Stimulated activated CD4-positive, alpha-beta T cell treated with anti-CD3 and anti-CD28 coated beads, Interleukin-4, amount 100 ng/mL, for 4 hours (primary cell): ENCODE measurements at places on chromosomes 13 and 19.

DNA sequence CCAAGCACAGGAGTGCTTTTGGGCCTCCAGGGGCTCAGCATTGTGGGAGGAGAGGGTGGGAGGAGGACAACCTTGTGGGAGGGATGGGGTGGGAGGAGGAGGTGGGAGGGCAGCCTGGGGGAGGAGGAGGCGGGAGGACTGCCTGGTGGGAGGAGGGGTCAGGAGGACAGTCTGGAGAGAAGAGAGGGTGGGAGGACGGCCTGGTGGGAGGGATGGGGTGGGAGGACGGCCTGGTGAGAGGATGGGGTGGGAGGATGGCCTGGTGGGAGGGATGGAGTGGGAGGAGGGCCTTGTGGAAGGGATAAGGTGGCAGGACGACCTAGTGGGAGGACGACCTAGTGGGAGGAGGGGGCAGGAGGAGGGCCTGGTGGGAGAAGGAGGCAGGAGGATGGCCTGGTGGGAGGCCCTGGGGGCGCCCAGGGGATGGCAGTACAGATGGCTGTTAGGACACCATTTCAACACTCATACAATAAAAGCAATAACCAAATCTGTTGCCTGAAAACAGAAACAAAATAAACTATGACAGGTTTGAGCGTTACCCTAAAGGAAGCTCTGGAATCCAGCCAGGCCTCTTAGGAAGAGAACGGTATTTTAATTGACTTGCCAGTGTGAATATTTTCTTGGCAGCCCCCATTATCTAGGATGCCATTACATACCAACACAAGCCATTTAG is 63.7 kb downstream of the CRYL1 start:
- no peak for DNase-seq

DNA sequence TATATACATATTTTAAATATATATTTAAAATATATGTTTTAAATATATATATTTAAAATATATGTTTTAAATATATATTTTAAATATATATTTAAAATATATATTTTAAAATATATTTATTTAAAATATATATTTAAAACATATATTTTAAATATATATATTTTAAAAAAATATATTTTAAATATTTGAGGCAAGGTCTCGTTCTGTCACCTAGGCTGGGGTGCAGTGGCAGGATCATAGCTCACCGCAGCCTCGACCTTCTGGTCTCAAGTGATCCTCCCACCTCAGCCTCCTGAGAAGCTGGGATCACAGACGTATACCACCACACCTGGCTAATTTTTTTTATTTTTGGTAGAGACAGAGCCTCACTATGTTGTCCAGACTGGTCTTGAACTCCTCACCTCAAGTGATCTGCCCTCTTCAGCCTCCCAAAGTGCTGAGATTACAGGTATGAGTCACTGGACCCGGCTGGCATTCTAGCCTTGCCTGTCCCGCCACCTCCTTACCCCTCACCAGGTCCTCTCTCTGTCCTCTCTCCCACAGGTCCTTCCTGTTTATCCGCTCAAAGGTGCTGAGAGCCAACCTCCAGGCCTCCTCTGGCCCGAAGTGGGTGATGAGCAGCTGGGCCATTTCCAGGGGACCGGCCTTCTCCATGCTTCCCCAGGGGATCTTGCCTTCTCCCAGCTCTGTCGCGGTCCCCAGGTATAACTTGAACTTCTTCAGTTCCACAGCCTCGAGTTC is 564 bp downstream of the NLRP12 start:
- no peak for DNase-seq

- DNase-seq, result peak; percentile 83
Measured at GRCh38 chr19:56367829-56368711, 25.3 kb downstream of the ZNF582 start.

- no peak for DNase-seq
Measured at GRCh38 chr19:47587295-47587694, 14.3 kb upstream of the ZNF541 start.

- DNase-seq, result no peak
Measured at GRCh38 chr13:19345158-19345557, 163.5 kb upstream of the TUBA3C start.

DNA sequence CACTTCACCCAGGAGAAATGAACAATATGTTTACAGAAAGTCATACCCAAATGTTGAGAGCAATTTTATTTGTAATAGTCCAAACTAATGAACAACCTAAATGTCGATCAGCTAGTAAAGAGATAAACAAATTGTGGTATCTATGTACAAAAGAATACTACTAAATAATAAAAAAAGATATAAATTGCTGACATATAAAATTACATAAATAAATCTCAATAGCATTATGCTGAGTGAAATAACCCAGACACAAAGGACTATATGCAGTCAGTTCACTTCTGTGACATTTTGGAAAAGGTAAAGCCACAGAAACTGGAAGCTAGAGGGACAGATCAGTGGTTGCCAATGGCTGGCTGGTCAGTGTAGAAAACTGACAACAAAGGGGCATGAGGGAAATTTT is 346.0 kb upstream of the PCDH20 start:
- no peak for DNase-seq
